Stimulated activated CD4-positive, alpha-beta T cell treated with anti-CD3 and anti-CD28 coated beads, Interleukin-15, amount 100 ng/mL, for 1 hour (primary cell): ENCODE measurements at places on chromosomes 2 and 18.

DNA sequence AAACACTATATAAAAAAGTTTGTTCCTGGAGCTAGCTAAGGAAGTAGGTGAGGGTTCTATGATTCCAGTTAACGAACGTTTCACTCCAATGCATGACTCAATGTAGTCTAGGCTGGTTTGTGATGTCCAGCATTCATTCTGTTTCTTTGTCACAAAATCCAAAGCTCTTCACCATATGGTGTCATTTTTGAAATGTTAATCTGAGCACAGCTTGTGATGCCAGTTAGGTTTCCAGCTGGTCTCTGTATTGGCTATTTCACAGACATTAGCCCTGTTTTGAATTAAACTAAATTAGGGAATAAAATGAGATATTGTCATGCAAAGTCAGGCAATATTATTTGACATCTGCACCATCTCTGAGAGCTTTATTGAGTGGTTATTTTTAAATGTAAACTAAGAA is 159.4 kb downstream of the RBM43 start:
- DNase-seq = no peak

GRCh38 chr2:96509114-96509846 is 4.1 kb upstream of the NEURL3 start:
- DNase-seq = no peak

GRCh38 chr2:127118467-127118866 is 11.5 kb upstream of the BIN1 start:
- no peak for DNase-seq

DNA sequence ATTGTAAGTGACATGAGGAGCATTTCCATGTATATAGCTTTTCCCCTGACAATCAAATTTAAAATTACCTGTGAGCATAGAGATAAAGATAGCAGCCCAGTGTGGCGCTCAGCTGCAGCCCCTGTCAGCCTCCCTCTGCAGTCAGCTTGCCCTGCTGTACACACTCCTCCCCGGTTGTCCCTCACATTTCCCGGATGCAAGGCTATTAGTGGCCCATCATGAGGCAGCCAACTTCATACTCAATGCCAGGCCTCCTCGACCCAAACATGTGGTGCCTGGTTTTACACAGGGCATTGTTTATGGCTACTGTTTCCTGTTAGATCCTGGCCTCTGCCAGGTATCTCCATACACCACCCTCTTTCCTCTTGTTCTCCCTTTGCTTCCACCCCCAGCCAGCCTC is 116.1 kb upstream of the SH3BP4 start:
- DNase-seq = no peak

DNA sequence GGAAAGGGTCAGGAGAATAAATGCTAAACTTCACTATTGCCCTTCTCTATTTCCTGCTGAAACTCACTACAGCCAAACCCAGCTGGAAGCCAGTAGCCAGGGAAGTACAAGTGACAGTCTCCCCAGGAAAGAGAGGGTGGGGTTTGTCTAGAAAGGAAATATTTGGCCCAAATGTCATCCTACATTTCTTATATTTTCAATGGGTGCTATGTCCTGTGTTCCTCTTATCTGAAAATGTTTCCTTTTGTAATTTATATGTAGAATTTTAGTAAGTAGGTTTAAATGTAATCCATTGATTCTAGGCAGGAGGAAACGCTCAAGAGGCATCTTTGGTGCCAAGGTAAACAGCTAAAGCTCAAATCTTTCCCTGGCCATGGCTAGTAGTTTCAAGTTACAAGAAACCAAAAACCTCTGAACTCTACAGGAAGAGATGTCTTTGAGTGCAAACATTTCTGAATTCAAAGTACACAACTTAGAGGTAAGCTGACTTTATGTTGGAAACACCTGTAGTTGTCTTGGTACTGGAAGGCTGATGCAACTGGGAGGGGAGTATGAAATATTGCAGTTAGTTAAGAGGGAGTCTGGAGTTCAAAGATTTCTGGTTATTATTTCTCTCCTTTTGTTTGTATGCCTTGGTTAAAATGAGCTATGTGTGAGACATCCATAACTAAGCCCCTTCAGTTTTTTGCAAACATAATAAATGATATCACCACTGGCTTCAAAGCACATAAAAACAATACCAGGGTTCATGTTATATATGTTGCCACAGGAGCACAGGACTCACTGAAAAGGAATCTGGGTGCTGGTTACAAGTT is 356.1 kb upstream of the ZC3H15 start:
- no peak for DNase-seq

- DNase-seq = no peak
Measured at GRCh38 chr18:60646725-60647124, 274.1 kb upstream of the MC4R start.

DNA sequence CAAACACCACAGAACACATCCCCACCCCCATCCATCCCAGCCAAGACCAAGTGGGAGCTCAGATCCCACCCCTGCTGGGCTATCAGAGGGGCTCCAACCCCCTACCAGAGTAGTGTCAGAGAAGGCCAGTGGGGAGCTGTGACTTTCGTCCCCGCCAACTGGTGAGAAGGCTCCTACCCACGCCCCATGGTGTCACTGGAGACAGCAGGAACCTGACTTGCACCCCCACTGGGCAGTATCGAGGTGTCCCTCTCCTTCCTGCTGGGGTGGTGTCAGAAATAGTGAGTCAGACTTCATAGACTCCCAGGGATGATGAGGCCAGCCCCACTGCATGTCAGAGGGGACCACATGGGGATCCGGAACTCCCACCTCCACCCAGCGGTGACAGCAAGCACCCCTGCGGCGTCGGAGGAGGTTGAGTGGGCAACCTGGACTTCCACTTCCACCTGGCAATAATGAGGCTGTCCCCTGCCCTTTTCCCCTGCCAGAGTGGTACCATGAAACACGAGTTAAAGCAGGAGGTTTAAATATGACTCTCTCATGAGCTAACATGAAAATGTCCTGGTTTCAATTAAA is 106.7 kb downstream of the CTIF start:
- DNase-seq = no peak

DNA sequence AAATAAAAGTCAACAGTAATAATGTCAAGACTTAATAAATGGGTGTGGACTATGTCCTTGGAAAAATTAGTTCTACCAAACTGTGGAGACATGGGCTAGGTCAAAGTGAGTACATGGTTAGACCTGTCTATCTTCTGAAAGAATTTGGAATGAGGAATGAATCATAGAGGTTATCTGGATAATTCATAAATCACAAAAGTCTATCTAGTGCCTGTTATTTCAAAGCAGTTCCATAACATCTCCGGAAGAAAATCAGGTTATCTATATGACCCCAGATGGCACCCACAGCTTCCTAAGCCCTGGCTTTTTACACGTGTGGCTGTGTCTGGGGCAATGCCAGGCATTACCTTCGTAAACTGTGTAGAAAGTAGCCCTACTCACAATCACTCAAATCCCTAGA is 272.0 kb downstream of the ETAA1 start:
- no peak for DNase-seq

- no peak for DNase-seq
Measured at GRCh38 chr18:35542356-35542755, 39.2 kb upstream of the GALNT1 start.

GRCh38 chr2:204827701-204828590 is 282.7 kb downstream of the PARD3B start:
- DNase-seq = no peak

DNA sequence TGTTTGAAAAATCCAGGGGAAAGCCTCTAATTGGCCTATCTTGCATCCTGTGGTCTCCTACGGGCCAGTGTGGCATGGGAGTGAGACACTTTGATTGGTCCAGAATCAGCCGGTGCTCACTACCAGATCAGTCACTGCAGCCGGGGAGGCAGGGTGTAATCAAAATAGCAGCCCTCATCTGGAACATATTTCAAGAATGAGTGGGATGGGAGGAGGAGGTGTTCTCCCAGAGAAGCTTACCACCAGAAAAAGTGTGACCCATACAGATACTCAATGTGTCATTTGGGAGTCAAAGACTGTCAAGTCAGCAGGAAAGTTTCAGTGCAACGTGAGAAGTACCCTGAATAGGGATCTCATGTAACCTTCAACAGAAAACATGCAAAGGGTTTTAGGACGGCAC is 393.9 kb upstream of the SLC14A2 start:
- DNase-seq = no peak

DNA sequence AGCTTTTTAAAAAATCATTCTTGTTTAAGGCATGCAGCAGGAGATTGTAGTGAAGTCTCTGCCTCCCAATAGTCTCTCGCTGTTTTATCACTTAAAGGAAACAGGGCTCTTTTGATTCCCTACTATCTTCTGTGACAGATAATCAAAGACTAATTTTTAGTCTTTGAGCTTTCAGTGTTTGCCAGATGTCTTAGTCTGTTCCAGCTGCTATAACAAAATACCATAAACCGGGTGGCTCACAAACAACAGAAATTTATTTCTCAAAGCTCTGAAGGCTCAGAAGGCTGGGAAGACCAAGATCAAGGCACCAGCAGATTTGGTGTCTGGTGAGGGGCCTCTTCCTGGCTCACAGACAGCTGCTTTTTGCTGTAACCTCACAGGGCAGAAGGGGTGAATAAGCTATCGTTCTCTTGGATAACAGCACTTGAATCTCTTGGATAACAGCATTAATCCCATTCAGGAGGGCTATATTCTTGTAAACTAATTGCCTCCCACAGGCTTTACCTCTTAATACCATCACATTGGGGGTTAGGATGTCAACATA is 37.8 kb upstream of the STAT4 start:
- DNase-seq = no peak
